ENCODE measurements at places on chromosomes 6 and 20.

DNA sequence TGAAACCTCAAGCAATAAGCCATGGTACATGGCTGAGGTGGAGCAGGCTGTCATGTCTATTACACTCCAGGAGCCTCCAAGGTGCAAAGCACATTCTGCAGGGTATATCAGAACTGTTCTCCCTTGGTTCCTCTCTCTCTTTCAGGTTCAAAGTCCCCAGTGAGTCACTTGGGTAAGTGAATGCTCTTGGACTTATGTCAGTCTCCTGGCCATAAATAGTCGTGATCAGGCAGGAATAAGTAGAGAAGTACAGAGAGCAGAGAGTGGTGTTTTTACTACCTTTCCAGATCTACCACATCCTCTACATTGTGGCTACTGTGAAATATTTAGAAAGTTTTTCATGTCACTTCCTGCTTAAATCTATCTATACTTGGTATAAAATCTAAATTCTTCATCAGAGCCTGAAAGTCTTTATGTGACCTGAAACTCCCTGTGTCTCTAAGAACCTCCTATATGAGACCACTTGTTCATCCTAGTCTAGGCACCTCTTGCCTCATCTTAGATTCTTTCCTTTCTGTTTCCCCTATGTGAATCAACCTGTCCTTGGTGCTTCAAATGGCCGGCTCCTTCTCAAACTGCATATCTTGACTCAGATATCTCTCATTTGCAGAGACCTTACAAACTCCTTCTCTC, 1077.6 kb upstream of the MAP3K7 start:
- no peak for DNase-seq

DNA sequence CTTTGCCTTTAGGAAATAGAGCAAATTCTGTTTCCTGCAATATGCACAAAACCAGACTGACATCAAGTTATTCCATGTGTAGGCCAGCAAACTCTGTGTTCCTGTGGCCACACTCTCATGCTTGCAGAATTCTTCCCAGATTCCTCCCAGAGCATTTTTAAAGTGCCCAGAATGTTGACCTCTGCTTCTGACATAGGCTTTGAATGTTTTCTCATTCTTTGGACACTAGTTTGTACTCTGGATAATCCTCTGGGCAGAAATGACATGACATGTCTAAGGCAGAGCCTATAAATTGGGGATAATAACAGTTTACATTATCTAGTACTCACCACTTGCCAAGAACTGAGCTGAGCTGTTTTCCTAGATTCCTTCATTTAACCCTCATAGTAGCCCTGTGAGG, 9.2 kb upstream of the EFHC1 start:
- DNase-seq = no peak

DNA sequence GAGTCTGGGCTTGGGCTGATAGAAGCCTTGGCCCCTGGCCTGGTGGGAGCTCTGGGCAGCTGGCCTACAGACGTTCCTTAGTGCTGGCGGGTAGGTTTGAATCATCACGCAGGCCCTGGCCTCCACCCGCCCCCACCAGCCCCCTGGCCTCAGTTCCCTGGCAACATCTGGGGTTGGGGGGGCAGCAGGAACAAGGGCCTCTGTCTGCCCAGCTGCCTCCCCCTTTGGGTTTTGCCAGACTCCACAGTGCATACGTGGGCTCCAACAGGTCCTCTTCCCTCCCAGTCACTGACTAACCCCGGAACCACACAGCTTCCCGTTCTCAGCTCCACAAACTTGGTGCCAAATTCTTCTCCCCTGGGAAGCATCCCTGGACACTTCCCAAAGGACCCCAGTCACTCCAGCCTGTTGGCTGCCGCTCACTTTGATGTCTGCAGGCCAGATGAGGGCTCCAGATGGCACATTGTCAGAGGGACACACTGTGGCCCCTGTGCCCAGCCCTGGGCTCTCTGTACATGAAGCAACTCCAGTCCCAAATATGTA, 957 bp upstream of the VEGFA start:
- DNase-seq = peak; percentile 57

DNA sequence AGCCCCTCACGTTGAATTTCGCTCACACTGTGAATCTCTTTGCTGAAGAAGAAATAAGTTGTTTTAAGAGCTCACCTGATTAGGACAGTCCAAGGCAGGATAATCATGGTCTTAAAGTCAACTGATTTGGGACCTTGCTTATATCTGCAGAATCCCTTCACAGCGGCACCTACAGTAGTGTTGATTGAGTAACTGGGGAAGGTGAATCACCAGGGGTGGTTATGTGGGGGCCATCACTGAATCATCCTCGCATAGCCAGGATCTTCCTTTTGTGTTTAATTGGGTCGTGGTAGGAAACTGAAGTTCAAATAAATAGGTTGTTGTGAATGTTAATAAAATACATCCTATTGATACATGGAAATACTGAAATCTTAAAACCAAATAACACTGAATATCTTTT, 20.2 kb upstream of the MICA start:
- no peak for DNase-seq

DNA sequence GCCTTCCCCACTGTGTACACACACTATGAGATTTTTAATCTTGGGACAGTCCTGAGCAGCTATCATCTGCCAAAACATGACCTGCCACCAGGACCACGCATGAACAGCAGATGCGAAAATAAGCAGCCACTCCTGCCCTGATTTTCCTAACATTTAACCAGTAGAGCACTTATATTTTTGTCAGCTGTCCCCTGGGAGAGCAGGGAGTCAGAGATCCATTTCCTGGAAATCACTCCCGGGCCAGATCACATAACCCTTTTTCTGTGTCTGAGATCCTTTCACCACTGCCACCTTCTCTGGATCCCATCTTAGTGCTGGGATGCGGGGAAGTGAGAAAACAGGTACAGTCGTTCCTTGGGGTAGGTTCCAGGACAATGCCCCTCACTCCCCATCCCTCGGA, 5.7 kb downstream of the SDCBP2 start:
- no peak for DNase-seq

GRCh38 chr20:32823078-32823477, 3.3 kb downstream of the MAPRE1 start:
- DNase-seq = no peak

DNA sequence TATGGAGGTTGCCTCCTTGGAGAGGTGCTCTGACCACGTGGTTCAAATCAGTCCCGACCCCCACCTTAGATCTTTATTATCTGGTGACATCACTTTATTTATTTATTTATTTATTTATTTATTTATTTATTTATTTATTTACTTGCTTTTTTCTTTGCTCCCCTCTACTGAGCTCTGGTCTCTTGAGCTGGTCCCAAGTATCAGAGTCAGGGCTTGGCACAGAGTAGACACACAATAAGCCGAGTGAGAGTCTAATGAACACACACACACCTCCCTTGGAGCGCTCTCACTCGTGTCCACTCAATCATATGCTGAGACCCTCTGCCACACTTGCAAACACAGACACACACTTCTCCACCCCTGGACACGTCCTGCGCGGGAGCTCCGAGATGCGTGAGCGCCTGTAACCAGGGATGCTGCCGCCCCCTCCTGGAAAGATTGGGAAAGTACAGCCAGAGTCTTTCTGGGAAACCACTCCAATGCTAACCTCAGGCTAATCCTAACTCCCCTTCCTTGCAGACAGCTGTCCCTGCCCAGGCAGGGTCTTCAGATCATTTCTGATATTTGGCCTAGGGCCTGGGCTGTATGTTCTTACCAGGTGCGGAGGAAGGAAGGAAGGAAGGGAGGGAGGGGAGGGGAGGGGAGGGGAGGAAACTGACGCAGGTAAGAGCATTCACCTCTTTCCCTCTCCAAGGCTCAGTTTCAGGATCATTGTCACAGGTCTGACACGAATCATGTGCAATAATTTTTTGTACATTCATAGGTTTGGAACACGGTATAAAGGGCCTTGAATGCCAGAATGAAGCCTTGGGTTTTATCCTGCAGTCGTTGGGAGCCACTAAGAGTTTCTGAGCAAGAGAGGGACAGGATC, 70.9 kb downstream of the STK35 start:
- no peak for DNase-seq

DNA sequence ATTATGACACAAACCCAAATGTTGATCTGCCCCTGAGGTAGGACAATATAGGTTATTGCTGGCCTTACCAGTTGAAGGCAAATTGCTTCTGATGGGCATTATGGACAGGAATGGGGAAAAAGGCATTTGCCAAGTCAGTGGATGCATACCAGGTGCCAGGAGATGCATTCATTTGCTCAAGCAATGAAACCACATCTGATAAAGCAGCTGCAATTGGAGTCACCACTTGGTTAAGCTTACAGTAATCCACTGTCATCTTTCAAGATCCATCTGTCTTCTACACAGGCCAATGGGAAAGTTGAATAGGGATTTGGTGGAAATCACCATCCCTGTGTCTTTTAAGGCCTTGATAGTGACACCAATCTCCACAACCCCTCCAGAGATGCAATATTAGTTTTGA, 648.6 kb downstream of the COL12A1 start:
- DNase-seq = no peak

DNA sequence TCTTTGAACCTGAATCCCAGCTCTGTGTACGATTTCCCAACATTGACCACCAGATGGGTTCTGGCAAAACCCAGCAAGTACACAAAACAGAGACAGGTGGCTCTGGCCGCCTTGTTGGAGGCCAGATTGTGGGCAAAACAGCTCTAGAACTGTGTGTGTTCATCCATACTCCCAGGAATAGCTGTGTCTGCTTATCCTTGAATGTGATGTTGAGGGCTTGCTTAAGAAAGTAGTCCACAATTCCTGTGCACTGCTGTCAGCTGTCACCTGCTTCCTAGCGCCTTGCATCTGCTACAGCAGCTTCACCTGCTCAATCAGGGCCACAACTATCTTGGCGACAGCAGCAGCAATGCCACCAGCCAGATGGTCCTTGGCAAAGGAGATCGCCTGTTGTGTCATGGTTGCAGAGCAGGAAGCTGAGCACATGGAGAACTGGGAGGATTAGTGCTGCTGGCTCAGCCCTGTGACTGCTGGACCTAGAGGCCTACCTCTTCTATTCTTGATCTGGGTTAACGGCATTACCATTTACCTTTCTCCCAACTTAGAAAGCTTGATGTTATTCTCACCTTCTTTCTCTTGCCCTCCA, 3.7 kb upstream of the SMAP1 start:
- DNase-seq = no peak

GRCh38 chr20:24785141-24786110, 163.6 kb upstream of the CST7 start:
- peak; percentile 21 for DNase-seq

GRCh38 chr6:16157909-16158308, 29.0 kb downstream of the MYLIP start:
- DNase-seq = no peak

DNA sequence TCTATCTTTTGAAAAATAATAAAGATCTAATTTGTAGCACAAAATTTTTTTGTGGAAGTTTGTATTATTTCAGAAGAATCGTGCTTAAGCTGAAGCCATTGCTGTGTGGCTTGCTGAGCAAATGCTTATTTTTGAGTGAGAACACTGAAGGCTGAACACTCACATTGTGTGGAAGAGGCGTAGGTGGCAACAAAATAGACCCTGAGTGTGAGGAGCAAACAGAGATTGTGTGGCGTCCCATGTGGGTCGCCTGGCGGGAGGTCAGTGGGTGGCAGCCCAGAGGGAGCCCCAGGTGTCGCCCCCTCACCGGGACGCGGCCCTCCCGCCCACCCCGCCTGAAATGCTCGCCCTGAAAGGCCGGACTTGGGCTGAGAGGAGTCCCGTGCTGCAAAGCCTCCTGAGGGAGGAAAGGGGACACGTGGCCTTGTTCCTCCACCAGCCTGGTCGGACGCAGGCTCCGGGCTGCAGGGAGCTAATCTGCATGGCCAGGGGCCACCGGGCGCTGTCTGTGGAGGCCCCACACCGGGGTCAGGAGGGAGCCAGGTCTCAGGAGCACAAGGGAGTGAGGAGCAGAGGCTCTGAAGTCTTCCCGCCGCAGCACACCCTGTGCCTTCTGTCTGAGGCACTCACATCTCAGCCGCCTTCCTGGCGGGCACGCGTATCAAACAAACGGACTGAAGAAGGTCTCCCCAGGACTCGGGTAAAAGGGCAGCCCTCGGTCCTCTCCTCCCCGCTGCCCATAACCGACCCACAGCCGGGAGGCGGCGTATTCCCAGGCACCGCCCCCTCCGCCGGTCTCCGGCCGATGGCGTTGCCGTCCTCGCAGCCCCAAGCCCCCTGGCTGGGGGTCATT, 15.9 kb downstream of the DDO start:
- DNase-seq = no peak

DNA sequence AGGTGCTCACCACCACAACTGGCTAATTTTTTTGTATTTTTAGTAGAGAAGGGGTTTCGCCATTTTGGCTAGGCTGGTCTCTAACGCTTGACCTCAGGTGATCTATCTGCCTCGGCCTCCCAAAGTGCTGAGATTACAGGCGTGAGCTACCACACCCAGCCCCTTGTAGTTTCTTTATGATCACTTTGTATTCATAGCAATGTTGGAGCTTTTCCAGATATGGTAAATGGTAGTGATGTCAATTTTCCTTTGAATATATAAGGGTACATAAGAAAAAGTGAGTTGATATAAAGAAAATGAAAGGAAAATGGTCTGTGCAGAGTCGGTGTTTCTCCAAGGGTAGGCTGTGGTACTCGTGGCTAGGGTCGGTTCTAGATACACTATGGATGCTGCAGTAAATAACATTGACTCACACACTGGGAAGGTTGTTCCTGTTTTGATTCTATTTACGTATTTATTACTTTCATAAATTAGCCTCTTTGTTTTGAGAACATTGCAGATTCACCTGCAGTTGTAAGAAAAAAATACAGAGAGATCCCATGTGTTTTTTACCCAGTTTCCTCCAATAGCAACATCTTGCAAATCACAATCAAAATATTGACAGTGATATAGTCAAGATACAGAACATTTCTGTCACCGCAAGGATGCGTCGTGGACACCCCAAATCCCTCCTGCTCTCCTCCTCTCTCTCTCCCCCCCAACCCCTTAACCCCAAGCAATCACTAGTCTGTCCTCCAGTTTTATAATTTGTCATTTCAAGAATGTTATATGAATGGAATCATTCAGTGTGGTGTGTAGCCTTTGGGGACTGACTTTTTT, 2.5 kb downstream of the ZNF831 start:
- DNase-seq = no peak

- peak; percentile 11 for DNase-seq
These were observed 43.1 kb downstream of the POPDC3 start for GRCh38 chr6:105136431-105137350.

- DNase-seq = peak; percentile 36
These were observed 32.8 kb downstream of the TSPYL4 start for GRCh38 chr6:116221067-116221466.

DNA sequence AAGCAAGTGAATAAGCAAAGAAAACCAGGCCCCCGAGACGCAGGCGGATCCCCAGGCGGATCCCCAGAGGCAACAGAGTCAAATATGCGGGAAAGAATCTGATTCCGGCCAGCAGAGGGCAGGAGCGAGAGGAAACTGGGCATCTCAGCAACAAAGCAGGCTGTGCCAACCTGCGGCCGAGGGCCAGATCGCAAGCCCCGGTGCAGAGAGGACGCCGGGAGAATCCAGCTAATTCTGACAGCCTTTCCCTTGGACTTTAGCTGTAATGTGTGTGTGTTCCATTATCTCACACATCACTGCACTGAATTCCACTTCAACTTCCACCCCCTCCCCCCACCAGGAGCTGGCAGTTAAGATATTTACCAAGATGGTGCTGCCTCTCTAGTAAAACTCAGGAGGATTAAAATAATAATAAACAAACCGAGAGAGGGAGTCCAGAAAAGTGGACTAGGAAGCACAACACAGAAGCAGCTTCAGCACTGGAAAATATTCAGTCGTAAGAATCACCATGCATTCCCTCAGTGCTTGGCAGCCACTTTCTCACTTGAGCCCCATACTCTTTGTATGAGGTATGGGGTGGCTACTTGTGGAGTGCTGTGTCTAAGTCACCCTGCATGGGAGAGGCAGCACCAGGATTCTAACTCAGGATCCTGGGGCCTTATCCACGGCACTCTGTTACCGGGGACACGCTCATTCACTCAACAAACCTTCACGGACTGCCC, 66.2 kb upstream of the SNX9 start:
- DNase-seq = no peak

GRCh38 chr6:90939906-90940305, 353.0 kb upstream of the MAP3K7 start:
- no peak for DNase-seq

Data from GM04503 (cell line).